Midbrain (tissue), 1 donor: ENCODE measurements at places on chromosomes 16 and 17.

GRCh38 chr17:60817192-60817591 is 139.5 kb downstream of the BCAS3 start:
- DNase-seq: no peak

GRCh38 chr17:42780851-42781638 is 635 bp downstream of the WNK4 start:
- DNase-seq: no peak

GRCh38 chr16:29899516-29900101 is at the start of gene SEZ6L2:
Gene SEZ6L2, minus strand, starts transcription at chr16:29899550. Its CDS starts 531 bp downstream, at chr16:29899019.
- peak; percentile 74 for DNase-seq

GRCh38 chr16:84501077-84501735 is 3.3 kb downstream of the MEAK7 start:
- DNase-seq: no peak

GRCh38 chr17:77849239-77849638 is 109.3 kb upstream of the TNRC6C start:
- no peak for DNase-seq

DNA sequence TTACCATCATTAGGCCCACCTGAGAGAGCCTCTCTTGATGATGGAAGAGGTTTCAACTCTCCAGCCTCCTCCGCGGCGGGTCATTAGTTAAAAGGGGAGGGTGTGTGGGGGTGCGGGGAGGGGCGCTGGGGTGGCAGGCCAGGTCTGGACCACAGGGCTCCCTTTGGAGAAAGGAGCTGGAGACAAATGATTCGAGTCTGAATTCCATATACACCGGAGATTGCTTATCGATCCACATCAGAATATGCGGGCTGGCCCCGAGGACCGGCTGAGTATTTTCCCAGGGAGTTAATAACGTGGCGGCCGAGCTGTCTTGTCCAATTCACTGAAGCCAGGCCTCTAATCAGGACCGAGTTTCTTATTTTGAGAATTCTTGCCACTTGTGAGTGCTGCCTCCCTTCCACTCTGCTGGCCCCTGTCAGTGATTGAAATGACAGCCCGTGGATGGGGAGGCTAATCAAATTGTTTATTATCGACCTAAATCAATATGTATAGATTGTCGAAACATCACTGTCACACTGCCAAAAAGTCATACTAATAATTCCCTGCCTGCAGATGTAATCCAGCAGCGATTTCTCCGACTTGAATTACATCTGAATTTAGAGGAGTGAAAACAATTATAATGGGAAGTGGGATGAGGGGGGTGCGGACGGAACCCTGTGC is 202.7 kb downstream of the SALL1 start:
- no peak for DNase-seq

DNA sequence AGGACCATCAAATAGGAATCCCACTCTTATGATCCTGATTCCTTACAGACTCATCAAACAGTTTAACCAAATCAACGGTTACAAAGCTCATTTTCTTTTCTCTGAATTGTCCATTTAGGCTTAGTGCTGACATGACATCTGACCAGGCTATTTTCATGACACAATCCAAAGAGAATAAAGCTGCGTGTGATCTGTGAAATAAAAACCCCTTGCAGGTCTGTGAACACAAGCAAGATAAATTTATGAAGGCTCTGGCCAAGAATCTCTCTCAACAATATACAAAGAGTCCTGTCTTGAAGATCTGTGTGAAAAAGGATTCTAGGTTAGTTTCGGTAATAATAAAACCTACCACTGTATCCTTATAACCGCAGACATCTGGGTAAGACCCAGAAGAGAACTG is 22.0 kb downstream of the COG1 start:
- no peak for DNase-seq

DNA sequence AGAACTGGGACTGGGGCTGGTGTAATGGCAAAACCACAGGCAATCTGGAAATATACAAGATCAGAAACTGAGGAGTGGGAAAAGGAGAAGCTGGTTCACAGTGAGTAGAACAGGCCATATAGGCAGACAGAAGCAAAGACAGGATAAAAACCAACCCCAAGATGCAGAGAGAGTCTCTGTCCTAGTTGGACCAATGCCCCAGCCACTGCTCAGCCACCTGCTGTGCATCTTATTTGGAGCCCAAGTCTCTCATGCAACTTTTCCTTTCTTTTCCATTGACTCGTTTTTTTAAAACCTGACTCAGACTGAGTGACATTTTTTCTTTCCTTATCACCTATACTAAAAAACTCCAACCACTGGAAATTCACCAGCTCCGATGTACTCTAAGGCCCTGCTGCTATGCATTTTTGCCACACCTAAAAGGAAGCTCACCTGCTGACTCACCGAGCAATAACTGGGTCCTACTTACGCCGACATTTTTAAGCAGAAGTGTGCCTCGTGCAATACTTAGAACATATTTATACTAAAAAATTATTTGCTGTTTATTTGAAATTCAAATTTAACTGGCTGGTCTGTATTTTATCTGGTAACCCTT is 100.8 kb upstream of the XYLT1 start:
- no peak for DNase-seq

DNA sequence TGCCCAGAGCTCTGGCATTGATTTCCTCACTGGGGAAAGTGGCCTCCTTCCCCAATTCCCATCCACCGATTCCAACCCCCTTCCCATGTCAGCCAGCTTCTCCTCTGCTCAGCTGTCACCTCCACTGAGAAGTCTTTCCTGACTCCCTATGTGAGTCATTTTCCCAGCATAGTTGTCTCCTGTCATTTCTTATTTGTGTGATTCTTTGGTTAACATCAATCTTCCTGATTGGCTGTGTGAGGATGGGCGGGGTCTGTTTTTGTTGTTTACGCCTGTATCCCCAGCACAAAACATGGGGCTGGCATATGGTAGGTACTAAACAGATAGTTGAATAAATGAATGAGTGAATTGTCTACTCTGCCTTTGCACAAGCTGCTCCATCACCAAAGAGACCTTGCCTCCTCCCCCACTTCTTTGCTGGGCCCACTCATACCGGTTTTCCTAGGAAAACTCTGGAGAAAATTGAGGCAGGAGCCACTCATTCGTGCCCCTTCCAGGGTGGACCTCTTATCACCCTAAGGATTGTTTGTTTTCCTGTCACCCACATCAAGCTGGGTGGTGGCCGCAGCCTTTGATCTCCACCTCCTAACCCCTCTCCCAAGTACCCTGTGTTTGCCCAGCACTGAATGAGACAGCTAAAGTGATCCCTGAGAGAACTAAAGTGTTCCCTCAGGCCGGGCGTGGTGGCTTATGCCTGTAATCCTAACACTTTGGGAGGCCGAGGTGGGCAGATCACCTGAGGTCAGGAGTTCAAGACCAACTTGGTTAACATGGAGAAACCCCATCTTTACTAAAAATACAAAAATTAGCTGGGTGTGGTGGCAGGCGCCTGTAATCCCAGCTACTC is 1.2 kb upstream of the GRB7 start:
- DNase-seq: no peak

- peak; percentile 55 for DNase-seq
Observed at GRCh38 chr17:48335858-48336500, 94.0 kb downstream of the SKAP1 start.

DNA sequence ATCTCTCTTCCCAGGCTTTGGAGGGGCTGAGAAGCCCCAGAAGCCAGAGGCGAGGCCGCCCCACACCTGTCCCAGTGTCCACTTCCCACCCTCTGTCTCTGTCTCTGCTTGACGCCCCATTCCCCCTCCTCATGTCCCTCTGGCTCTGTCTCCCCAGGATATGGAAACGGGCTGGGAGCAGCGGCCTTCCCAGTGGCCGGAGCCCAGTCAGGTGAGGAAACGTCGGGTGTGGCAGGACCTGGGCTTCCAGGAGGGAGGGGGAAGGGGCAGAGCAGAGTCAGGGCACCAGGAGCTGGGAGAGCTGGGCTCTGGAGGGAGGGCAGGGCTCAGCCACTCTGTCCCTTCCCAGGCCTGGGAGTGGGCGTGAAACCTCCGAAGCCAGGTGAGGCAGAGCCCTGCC is 10.6 kb upstream of the PKMYT1 start:
- no peak for DNase-seq

- no peak for DNase-seq
Observed at GRCh38 chr17:4886830-4887229, 12.5 kb upstream of the C17orf107 start.

- DNase-seq: no peak
Observed at GRCh38 chr16:69293401-69293800, 17.7 kb upstream of the VPS4A start.

DNA sequence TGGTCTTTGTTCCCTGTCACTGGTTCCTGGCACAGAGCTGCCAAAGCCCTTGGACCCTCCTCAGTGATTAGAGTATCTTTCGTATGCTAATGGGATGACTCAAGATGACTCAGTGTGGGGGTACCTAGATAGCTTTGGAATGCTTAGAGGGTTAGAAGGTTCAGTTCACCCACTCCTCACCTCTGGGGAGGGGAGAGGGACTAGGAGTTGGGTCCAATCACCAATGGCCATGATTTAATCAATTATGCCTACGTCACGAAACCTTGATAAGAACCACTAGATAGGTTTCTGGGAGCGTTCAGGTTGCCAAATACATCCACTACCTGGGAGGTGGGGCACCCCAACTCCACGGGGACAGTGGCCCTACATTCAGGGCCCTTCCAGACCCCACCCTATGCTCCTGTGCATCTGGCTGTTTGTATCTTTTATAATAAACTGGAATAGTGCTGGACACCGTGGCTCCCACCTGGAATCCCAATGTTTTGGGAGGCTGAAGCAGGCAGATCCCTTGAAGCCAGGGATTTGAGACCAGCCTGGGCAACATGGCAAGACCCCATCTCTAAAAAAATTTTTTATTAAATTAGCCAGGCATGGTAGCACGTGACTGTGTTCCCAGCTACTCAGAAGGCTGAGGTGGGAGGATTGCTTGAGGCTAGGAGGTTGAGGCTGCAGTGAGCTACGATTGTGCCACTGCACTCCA is 29.2 kb upstream of the LITAF start:
- DNase-seq: no peak

DNA sequence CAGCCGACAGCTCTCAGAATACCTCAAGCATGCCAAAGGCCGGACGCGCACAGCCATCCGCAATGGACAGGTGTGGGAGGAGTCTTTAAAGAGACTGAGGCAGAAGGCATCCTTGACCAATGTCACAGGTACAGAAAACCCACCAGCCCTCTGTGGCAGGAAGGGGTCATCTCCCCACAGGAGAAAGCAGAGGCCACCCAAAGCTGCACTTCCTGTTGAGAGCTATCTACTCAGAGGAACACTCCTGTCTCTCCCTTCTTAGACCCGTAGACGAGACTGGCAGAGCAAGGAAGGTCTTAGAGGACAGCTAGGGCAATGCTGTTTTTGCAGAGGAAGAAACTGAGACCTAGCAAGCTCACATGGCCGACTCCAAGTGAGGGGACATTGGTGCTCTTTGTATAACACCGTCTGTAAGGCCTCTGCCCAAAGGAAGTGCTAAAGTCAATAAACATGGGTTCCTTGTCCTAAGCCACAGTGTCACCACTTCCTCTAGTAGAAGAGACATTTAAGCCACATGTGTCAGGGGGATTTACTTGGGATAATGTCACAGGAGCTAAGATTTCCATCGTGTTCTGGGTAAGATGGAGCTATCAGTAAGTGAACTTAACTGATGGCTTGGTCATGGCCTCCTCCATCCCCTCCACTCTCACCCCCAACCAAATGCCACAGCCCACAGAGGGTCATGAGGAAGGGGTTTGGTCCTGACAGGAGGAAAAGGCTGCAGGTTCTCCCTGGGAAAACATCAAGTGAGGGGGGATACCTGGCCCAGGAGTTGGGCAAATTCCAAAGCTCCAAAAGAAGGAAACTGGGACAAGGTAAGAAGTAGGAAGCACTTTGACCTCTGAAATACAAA is 9.4 kb downstream of the LPO start:
- no peak for DNase-seq

DNA sequence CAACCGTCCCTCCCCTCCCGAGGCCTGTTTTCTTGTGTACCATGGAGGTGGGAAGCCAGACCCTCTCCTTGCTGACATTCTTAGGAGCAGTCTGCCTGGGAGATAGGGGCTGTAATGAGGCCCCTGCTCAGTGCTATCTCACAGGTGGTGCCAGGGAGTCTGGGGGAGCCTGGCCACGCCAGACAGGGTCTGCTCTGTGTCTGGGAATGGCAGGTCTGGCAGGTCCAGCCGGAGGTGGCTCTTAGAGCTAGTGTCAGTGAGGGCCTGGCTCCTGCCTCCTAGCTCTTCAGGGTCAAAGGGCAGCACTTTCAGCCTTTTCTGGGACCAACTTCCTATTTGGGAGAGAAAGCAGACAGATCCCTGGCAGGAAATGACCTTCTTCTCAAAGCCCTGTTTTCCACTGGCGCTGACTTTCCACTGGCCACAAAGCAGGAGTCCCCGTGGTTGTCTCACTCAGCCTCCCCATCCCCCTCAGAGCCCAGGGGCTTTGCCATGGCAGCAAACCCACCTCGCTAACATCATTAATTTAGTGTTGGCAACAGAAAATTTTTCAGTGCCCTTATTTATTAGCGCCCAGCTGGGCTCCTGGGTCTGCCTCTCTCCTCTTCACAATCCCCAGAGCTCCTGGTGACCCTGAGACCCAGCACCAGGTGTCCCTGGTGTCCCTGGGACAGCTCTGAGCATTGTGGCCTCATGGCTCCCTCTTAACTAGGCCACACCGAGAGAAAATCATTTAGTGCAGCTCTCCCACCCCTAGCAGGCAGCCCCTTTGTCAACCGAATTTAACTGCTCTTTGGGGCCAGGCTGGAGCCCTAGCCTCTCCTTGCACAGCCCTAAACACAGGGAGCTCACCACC is 24.0 kb upstream of the DOK4 start:
- DNase-seq: no peak

GRCh38 chr16:70440009-70440692 is 1.3 kb upstream of the ST3GAL2 start:
- DNase-seq: no peak

DNA sequence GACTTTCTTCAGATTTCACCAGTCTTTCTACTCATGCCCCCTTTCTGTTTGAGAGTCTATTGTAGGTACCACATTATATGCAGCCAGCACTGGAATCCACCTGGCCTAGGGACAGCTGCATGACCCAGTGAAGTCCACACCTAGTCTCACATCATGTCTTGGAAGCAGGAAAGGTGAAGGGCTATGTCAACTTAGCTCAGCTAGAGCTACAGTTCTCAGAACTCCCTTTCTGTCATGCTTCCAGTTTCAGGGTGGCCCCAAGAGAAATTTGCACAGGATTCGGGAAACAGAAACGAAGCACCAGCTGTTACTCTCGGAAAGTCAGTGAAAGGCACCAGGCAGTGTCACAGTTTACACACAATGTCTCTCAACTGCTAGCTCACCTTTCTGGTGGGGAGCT is 51.6 kb upstream of the NLRP1 start:
- DNase-seq: no peak

DNA sequence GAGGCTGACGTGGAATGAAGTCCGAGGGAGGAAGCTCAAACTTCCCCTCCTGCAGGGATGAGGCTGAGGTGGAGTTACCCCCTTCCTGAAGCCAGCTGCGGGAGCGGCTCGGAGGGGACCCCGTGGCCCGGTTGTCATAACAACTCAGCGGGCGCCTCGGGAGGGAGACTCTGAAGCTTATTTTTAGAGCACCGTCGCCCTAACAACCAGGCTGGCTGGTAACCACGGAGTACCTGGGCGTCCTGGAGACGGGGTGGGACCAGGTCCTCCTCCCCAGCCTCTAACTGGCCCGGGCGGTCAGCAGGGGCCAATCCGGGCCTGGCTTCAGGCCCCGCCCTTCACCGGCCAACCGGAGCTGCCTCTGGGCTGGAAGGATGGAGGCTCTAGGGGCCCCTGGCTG is 27.7 kb downstream of the NECAB2 start:
- DNase-seq: peak; percentile 21

- DNase-seq: peak; percentile 51
Observed at GRCh38 chr16:71255721-71256120, 25.2 kb upstream of the HYDIN start.
